ENCODE measurements at places on chromosomes 4 and X.
A peak's percentile ranks its signal among the peaks of the same experiment; 100 is the strongest.

- peak; percentile 88 for DNase-seq
These were observed at the start of gene IDUA for GRCh38 chr4:986879-987623. Gene IDUA (plus strand): TSS chr4:987044. CDS start chr4:987085, 41 bp downstream.

DNA sequence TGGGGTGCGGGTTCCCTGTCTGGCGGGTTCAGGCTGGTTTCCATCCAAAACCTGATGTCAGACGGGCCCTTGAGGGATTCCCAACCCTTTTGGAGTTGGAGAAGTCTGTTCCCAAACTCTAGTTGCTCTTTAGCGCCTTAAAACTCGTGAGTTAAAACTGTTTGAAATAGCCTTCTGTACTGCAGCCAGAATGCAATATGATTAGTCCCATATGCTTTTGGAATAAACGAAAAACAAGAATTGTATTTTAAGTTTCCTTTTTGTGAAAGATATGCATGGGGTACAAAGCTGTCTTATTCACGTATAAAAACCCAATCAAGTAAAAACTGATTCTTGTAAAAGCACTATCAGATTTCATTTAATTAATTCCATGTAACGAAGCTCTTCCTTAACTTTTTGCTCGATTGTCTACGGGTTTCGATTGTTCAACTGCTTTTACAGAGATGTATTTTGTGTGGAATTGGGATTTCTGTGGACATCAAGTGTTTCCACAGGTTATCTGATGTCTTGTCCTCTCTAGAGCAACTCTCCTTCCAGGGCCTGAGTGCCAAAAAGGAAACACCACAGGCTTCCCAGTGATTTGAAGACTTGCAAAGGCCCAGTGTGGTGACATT, 49.5 kb downstream of the CLDN34 start:
- no peak for DNase-seq

DNA sequence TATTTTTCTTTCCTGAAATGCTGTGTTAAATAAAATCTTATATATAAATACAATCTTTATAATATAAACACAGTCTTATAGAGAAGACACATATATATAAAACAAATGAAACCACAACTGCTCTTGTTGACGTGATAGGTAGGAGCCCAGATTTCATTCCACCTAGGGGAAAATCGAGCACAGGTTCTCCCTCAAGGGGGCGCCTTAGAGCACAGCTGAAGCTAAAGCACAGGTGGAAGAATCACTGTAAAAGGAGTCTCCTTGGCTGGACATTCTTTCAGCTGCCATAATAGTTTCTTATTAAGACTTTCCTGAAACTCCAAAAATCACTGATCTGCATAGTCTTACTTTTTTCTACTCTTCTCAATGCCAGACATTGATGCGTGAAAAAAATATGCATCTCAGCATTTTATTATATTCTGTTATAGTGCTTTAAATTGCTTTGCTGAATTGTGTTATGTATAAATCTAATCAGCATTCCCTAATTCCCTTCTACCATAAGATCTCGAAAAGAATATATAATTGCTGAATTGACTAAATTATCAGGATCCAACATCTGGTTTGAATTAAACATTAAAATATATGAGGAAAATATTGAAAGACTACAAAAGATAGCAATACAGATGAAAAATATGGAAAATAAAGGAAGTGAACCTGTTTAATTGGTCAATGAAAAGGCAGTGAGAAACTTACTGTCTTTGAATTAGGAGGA, 25.5 kb upstream of the RXFP1 start:
- peak; percentile 52 for DNase-seq

GRCh38 chr4:25172961-25173915, 13.0 kb upstream of the SEPSECS start:
- DNase-seq = no peak

DNA sequence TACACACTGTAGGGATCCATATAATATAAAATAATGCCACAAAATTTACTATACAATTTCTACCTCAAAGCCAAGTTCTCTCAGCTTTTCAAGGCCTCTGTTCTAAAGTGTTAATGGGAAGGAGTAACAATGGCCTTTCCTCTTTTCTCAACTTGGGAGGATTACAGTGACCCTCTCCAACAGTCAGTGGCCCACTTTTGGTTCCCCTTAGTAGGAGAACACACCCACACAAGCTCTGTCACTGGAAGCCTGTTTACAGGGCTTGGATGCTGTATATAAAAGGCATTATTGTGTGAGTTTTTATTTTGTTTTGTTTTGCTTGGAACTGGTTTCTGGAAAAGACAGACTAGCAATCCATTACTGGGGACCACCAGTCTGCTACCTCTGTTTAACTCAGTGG, 1.8 kb downstream of the ARHGEF6 start:
- no peak for DNase-seq
